CD4-positive, alpha-beta T cell treated with Interleukin-4 for 4 hours (primary cell): ENCODE measurements at places on chromosomes 2 and 18.

DNA sequence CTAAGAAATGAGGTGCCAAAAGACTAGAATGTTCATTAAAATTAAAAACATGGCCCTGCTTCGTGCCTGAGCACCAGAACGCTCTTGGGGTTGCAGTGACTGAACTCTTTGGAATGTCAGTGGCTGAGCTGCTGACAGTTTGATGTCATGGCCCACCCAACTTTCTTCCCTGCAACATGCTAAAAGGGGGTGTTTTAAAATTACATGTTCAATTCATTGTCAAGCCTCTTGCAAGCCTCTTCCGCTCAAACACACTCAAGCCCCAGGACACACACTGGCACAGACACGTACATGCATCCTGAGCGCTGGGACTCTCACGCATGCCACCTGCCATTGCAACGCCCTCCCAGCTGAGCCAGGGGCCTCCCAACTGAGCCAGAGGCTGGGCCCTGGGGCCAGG lies 12.6 kb downstream of the RUFY4 start:
- no peak for DNase-seq

- no peak for DNase-seq
Measured at GRCh38 chr18:4207383-4207985, 247.6 kb downstream of the DLGAP1 start.

GRCh38 chr2:208077276-208077675 lies 47.0 kb downstream of the CRYGD start:
- no peak for DNase-seq

- no peak for DNase-seq
Measured at GRCh38 chr2:197908990-197909776, 104.8 kb downstream of the PLCL1 start.

DNA sequence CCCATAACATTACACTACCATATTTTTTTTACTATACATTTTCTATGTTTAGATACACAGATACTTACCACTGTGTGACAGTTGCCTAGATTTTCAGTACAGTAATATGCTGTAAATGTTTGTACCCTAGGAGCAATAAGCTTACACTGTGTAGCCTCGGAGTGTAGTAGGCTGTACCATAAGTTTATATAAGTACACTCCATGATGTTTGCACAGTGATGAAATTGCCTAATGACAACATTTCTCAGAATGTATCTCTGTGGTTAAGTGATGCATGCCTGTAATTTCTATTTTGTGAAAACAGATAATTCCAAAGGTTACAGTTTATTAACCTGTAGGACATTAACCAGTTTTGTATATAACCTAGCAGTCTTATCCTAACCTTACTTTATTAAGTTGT lies 128.1 kb upstream of the RBMS1 start:
- no peak for DNase-seq

GRCh38 chr18:12338382-12338781 lies 30.3 kb downstream of the TUBB6 start:
- DNase-seq = no peak

DNA sequence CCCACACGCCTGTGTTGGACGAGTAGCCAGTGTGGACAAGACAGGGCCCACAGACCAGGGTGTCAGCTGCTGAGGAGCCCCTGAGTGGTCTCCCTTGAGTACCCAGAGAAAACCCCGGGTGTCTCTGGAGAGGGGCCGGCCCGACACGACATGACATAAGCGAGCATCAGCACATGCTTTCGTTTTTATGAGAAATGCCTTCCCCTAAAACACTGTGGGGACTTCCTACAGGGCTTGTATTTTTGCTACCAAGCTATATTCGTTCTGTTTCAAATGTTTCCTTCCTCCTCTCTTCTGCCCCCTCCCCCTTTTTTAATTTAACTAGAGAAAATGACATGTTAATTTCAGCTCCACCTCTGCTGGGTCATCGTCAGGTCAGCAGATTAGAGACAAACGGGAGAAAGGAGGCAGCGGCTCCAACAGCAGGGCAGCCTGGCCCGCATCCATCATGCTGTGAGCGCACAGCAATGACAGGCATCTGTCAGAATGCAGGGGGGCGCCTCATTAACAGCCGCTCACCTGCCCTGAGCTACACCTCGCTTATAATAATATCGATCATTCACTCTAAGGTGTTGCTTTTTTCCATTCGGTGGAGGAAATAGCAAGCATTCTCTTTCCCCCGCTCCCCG lies 286.2 kb downstream of the ZNF516 start:
- no peak for DNase-seq

DNA sequence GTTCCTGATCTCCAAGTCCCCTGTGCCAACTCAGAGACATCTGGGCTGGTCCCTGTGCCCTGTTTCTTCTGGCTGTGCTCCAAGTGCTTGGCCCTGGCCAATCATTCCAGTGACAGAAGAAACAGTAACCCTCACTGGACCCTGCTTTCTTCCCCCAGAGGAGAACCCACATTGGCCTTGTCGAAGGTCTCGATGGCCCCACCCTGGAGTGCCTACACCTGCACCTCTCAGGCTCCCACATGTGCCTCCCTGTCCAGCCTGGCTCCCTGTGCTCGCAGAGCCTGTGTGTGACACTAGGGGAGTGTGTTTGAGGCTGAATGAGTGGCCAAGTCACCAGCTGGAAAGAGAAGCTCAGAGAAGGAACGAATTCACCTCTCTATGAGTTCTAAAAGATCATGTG lies 5.9 kb upstream of the MAL start:
- DNase-seq = no peak

GRCh38 chr2:28894470-28895188 lies at the start of gene WDR43:
WDR43 (plus strand) TSS chr2:28894667; CDS start chr2:28894699, 32 bp downstream.
- DNase-seq = peak; percentile 99

DNA sequence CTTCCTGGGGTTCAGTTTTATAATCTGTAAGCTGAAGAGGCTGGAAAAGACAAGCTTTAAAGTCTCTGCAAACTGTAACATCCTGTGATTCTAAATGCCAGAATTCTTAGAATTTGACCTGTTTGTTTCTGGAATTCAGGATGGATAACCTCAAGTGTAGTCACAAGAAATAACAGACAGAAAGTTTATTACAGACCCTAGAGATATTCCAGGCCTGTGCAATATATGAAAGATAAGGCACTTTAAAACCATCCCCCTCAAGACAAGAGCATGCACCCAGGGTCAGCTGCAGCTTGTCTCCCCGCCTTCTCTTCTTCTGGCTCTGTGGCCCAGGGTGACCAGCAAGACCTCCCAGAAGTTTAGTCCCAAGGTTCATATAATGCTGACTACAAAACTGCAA lies 298.7 kb upstream of the ACVR2A start:
- DNase-seq = no peak

GRCh38 chr2:74191596-74192380 lies 6.6 kb upstream of the MTHFD2 start:
- DNase-seq = no peak

- no peak for DNase-seq
Measured at GRCh38 chr2:234469972-234470371, 26.9 kb downstream of the ARL4C start.

- no peak for DNase-seq
Measured at GRCh38 chr2:150209746-150210145, 277.7 kb downstream of the RND3 start.

- DNase-seq = no peak
Measured at GRCh38 chr2:169091761-169092519, 22.6 kb downstream of the DHRS9 start.

GRCh38 chr2:167880415-167880814 lies 367.0 kb downstream of the STK39 start:
- DNase-seq = no peak

- no peak for DNase-seq
Measured at GRCh38 chr2:85355073-85355410, 473 bp downstream of the ELMOD3 start.

DNA sequence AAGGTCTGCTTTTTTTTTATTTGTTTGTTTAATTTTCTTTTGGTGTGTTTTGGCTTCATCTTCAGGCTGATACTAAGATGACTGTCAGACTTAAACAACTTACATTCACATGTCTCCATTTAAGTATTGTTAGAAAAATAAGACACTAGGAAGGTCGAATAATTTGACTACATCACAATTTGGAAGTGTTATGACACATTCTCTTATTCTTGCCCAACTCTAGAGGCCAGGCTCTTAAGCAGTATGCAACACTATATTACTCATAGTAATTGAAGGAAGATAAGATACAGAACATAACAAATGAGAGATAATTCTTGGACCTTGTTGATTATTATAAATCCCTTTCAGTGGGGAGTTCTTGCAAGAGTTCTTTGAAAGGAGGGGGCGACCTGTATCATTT lies 295.3 kb upstream of the COL3A1 start:
- no peak for DNase-seq

- peak; percentile 41 for DNase-seq
Measured at GRCh38 chr2:11829324-11829946, 83.0 kb downstream of the LPIN1 start.

GRCh38 chr2:42881732-42882131 lies 89.3 kb upstream of the HAAO start:
- no peak for DNase-seq

DNA sequence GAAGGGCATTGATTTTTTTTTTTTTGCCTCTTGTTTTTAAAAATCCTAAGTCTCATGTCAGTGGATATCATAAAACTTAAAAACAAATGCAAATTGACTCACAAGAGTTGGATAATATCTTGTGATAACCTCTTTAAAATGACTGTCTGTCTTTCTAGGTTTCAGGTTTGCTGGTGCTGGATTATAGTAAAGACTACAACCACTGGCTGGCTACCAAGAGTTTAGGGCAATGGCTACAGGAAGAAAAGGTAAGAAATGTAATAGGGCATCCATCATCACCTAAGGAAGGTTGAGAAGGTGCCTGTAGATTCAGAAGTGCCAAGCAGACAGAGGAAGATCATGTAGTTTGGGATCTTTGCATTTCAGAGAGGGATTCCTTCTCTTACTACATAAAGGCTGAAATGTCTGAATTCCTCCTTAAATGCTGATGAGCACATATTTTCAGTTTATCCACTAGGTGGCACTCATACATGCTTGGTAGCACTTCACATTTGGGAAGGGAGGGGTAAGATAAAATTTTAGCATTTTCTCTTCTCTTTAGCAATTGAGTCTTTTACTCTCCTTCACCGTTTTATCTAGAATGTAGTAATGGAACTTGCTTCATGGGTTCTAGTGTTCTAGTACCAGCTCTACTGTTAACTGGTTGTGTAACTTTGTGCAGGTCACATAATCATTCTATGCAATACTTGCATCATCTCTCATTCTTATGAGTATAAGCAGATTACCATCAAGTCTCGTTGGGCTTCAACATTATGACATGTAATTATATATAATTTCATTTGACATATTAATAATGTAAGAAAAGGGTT lies 21.1 kb downstream of the CPS1 start:
- DNase-seq = peak; percentile 51

DNA sequence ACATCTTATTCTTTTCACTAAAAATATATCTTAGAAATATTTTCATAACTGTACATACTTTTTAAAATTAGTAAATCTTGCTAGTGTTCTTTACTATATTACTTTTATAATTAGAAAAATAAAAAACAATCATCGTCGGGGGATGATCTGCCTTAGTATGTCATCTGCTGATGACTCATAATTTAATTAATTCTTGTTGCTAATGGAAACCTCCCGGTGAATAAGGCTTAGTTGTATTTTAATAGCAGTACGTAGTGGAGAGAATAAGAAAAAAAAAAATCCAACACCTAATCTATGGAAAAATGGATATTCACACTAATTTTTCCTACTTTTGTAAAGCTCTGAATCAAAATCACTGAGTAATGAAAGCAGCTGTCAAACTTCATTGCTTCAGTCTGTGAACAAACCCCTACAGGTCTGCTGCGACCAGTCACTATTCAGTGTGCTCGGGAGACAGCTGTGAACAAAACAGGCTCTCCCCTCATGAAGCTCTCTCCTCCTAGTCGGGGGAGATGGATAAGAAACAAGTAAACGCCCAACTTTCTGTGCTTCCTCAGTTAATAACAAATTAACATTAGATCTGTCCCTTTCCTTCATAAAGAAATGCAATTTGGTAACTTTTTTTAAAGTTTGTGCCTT lies 97.4 kb upstream of the UPP2 start:
- no peak for DNase-seq

DNA sequence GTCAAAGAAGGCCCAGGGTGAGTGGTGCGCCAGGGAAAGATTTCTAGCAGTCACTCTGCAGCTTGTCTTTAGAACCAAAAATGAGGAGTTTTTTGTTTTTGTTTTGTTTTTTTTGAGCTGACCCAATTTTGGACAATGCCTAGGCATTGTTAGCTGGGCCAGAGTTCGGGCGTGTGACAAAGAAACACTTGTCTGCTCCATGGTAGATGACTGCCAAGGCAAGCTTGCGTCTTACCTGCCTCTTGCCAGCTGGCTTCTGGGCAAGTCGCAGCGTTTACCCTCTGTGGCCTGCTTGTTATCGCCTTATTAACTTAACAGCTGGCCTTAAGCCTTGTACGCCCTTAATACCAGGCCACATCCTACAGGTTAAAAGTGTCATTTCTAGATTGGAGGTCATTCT lies 114.3 kb downstream of the GALNT1 start:
- no peak for DNase-seq

- DNase-seq = no peak
Measured at GRCh38 chr2:110860630-110861029, 128.3 kb downstream of the ACOXL start.

DNA sequence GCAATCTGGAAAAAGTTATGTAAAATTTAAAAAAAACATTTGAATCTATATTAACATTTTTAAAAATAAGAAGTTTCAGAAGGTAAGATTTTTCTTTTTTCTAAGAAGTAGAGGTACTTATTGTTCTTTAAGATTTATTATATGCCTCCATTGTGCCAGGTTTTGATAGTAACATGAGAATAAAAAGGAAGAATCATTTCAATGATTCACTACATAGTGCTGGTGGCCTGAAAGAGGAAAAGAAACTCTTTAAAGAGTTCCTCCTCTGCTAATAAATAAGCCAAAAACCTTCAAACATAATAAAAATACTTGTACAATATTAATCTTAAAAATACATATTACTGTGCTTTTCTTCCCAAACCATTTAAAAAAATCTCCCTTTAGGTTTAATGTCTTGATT lies 69.0 kb downstream of the ANKRD44 start:
- no peak for DNase-seq

- DNase-seq = no peak
Measured at GRCh38 chr2:71282493-71282892, 49.1 kb upstream of the ZNF638 start.

- DNase-seq = no peak
Measured at GRCh38 chr18:6482198-6482977, 67.7 kb upstream of the L3MBTL4 start.

- no peak for DNase-seq
Measured at GRCh38 chr18:58118536-58118935, 74.5 kb downstream of the NEDD4L start.

DNA sequence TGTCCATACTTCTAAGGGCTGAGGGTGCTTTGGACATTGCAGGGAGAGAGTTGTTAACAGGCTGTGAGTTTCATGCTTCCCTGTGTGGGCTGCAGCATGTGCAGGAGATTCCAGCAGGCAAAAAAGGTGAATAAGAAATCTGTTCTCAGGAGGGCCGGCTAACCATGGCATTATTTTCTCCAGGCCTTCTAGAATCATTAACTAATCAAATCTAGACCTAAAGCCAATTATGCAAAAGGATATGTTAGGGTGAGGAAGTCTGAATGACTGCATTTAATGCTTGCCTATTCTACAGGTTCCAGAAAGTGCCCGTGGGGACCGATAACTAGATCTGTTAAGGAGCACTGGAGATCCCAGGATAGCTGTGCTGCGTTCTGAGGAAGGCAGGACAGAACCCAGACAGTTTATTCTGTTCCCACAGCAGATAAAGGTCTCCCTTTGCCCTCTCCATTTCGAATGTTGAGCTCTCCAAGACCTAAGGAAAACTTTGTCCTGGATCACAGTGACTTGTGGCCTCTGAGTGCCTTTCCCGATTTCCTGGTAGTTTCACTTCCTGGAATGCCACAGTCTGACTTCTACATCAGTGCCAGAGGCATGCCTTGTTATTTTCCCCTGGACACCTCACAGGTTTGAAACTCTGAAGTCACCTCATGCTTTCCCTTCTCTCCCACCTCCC lies 50.0 kb upstream of the ZFP36L2 start:
- no peak for DNase-seq

- DNase-seq = no peak
Measured at GRCh38 chr2:235444101-235444597, 49.7 kb upstream of the AGAP1 start.
